ENCODE measurements at places on chromosomes 2 and 18.

DNA sequence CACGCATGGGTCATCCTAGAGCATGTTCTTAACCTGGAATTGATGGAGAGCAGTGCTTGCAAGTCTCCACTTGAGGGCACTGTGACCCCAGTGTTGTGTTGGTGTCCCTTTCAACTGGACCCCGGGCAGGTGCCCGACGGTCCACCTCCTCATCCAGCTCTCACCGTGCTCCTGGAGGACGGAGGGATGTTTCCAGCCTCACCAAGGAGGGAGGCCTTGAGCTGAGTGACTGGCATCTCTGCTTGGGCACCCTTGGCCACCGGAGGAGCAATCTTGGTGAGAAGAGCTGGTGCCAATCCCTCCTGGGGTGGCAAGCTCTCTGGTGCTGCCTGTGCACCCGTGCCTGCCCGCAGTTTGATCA lies 45.4 kb upstream of the ASB18 start:
- H3K4me3 ChIP-seq, result no peak overlapping the region
- peaks cover 18% of the 10 kb centered on the region for H3K27me3 ChIP-seq
- DNase-seq, result no peak

- H3K4me1 ChIP-seq, result no peaks in the 10 kb centered on the region
- no peak overlapping the region for H3K27ac ChIP-seq
- no peak overlapping the region for H3K4me3 ChIP-seq
- peaks cover 14% of the 10 kb centered on the region for H3K36me3 ChIP-seq
- DNase-seq, result no peak
- no peaks in the 10 kb centered on the region for H3K27me3 ChIP-seq
These were observed 176.5 kb downstream of the LTBP1 start for GRCh38 chr2:33123216-33123615.

- no peak overlapping the region for H3K4me3 ChIP-seq
- peaks cover 16% of the 10 kb centered on the region for H3K4me1 ChIP-seq
- H3K27me3 ChIP-seq, result peaks cover 6% of the 10 kb centered on the region
- peaks cover 4% of the 10 kb centered on the region for H3K36me3 ChIP-seq
- no peak for DNase-seq
These were observed 42.6 kb downstream of the GLI2 start for GRCh38 chr2:120778244-120778643.

- H3K36me3 ChIP-seq, result no peaks in the 10 kb centered on the region
- no peak for DNase-seq
- no peak overlapping the region for H3K27ac ChIP-seq
- peaks cover 9% of the 10 kb centered on the region for H3K27me3 ChIP-seq
- H3K4me3 ChIP-seq, result no peak overlapping the region
- no peaks in the 10 kb centered on the region for H3K4me1 ChIP-seq
These were observed 79.6 kb upstream of the RAB12 start for GRCh38 chr18:8529609-8530008.

- H3K36me3 ChIP-seq, result no peaks in the 10 kb centered on the region
- H3K27ac ChIP-seq, result no peak overlapping the region
- H3K27me3 ChIP-seq, result no peaks in the 10 kb centered on the region
These were observed 125.9 kb upstream of the CTDP1 start for GRCh38 chr18:79553696-79554095.

- H3K27me3 ChIP-seq, result peaks cover 6% of the 10 kb centered on the region
- H3K4me1 ChIP-seq, result peaks cover 12% of the 10 kb centered on the region
- no peak overlapping the region for H3K4me3 ChIP-seq
- no peaks in the 10 kb centered on the region for H3K36me3 ChIP-seq
- no peak for DNase-seq
These were observed 122.5 kb downstream of the TPGS2 start for GRCh38 chr18:36706134-36706881.

DNA sequence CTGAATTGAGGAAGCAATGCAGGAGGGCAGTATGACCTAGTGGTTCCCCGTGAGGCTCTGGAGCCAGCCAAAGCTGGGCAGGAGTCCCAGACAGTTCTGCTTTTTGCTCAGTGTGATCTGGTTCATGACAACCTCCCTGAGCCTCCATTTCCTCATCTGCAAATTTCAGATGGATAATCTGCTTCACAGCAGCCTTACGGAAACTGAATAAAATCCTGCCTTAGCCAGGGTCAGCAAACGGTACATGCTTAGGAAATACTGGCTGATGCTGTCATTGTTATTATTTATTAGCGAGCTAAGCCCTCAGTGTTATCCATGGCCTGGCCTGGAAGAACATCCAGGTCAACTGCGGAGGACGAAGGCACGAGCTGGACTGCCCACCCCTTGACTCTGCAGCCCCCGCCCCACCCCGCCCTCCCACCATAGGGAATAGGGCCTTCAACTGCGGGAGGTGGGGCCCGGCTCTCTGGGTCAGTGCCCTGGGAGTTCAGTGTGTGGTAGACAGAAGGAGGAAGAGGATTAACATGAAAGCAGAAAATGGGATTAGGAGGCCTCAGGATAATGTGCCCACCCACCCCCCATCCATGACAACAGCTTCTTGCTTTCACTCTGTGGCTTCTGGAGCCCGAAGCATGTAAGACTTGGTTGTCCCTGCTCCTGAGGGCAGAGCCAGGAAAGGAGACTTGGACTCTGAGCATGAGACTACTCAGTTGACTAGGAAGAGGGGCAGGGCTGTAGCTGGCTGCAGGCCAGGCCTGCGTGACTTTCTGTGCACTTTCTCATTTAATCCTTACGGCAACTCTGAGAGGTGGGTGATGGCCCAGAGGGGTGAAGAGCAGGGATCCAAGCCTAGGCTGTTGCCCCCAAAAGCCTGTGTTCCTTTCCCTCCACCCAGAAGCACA lies 13.1 kb downstream of the PKDCC start:
- H3K36me3 ChIP-seq, result peaks cover 2% of the 10 kb centered on the region
- DNase-seq, result no peak
- peaks cover 32% of the 10 kb centered on the region for H3K4me1 ChIP-seq

DNA sequence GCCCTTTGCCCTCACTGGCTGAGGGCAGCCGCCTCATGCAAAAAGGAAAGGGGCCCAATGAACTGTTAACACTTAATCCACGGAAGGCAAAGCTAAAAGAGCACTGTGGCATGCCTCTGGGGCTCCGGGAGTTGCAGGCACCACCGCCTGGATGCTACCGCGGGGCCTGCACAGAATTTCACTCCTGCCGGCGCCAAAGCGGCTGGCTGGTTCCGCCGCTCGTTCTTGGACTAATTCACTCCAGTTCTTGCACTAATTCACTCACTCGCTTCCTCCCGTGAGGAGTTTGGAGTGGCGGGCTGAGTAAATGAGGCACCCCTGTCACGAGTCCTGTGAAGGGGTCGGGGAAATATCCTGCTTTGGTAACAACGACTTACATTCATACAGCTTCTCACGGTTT lies 14.0 kb upstream of the MAPK4 start:
- H3K4me3 ChIP-seq, result no peak overlapping the region
- no peaks in the 10 kb centered on the region for H3K27me3 ChIP-seq
- H3K36me3 ChIP-seq, result no peaks in the 10 kb centered on the region
- no peaks in the 10 kb centered on the region for H3K4me1 ChIP-seq

DNA sequence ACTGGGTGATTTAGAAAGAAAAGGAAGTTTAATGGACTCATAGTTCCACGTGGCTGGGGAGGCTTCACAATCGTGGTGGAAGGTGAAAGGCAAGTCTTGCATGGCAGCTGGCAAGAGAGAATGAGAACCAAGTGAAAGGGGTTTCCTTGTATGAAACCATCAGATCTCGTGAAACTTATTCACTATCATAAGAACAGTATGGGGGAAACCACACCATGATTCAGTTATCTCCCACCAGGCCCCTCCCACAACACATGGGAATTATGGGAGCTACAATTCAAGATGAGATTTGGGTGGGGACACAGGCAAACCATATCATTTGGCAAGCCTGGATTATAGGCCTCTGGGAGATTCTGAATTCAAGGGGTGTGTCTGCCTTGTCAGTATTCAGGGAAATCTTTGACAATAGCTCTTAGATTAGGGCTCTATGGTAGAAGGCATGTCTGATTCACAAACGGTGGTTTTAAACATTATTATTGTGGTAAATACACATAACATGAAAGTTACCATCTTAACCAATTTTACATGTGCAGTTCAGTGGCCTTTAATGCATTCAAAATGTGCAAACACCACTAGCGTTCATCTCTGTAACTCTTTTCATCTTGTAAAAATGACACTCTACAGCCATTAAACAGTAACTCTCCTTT lies 15.3 kb upstream of the PLB1 start:
- H3K27me3 ChIP-seq, result peaks cover 5% of the 10 kb centered on the region
- H3K4me3 ChIP-seq, result no peak overlapping the region
- H3K4me1 ChIP-seq, result no peaks in the 10 kb centered on the region
- H3K27ac ChIP-seq, result no peak overlapping the region
- DNase-seq, result no peak

- H3K36me3 ChIP-seq, result peaks cover 33% of the 10 kb centered on the region
- H3K27me3 ChIP-seq, result no peaks in the 10 kb centered on the region
- peak overlapping the region; percentile 73 for H3K27ac ChIP-seq
- peaks cover 35% of the 10 kb centered on the region for H3K4me1 ChIP-seq
- peak overlapping the region; percentile 91 for H3K4me3 ChIP-seq
These were observed 82.1 kb upstream of the POMC start for GRCh38 chr2:25250331-25251070.
